ENCODE measurements at places on chromosomes 6 and 20.

DNA sequence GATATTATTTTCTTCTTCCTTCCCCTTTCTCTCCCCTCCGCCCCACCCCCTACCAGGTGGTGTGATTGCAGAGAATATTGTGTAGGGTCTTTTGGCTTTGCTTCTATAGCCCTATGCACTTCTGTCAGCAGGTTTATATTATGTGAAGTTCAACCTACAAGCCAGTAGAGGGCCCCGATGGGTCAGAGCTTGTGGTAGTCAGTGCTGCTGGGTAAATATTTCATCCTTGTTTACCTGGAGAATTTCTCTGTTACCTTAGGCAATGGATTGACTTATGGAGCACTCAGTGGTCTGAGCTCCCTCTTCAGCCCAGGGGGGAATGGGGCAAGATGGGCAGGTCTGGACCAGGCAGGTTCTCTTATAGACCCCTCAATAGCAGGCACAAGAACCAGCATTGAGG is 720.9 kb downstream of the GRIK2 start:
- no peak for DNase-seq

DNA sequence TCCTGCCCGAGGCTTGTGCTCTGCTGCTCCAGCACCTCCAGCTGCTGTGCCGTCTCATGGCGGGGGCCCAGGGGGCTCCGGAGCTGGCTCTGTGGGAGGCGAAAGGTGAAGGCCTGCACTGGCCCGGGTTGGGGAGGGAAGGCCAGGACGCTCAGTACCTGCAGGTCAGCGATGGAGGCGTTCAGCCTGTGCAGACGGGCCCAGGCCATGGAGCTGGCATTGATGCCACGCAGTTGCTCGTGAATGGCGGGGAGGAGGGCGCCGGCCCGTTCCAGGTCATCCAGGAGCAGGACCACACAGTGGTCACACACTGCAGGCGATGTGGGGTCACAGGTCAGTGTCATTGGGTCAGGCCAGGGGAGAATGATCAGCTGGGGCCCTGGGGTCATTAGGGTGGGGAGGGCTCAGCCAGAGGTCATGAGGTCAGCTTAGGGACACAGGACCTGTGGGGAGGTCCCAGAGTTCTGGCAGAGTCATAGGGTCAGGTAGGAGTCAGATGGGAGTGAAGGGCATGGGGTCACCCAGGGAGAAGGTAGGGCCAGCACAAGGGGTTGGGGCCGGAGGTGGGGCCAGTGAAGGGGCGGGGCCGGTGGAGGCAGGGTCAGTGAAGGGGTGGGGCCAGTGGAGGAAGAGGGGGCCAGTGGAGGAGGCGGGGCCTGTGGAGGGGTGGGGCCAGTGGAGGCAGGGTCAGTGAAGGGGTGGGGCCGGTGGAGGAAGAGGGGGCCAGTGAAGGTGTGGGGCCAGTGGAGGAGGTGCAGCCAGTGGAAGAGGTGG is 18.0 kb downstream of the ADRM1 start:
- DNase-seq = no peak

DNA sequence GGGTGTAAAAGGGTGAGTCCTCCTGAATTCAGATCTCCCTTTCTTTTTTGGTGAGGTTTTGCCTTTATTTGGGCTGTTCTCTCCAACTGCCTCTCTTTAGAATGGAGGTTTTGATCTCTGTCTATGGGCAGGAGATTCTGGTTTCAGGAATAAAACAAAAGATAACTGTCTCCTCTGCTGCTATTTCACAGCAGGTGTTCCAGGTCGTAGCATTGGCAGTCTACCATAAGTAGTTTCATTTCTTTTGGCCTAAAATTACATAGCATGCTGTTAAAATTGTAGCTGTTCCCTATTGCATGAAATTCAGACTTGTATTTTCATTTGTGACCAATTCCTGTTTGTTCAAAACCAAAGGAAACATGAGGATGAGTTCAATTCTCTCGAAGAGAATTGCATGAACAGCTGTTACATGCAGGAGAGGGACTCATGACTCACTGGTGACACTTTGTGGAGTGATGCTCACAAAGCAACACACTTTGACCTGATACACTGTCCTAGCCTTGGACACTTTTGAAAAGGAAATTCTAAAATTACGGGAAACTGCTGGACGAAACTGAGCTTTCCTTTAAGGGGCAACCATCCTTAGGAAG is 76.8 kb upstream of the SIRPG start:
- no peak for DNase-seq

- no peak for DNase-seq
These were observed 6.4 kb downstream of the CD2AP start for GRCh38 chr6:47483853-47484546.

GRCh38 chr20:5548902-5549599 is 201.2 kb upstream of the SHLD1 start:
- DNase-seq = no peak

- no peak for DNase-seq
These were observed 89.7 kb downstream of the NDUFAF5 start for GRCh38 chr20:13874394-13875157.

- no peak for DNase-seq
These were observed 4.8 kb downstream of the MICAL1 start for GRCh38 chr6:109450801-109451200.

DNA sequence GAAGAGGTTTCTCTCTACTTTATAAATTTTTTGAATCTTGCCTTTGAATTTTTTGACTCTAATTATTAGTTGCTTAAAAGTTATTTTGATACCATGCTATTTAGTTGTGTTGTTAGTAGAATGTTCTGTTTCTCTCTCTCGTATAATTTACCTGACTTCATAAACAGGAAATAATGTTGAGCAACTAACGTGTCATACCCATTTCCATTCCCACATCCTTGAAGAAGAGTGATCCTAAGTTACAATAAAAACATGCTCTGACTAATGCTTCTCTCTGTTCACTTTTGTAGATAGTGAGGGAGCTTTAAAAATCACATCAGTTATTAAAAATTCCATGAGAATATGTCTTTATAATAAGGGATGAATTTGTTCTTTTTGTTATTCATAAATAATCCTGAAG is 69.7 kb downstream of the SAMD5 start:
- DNase-seq = no peak

DNA sequence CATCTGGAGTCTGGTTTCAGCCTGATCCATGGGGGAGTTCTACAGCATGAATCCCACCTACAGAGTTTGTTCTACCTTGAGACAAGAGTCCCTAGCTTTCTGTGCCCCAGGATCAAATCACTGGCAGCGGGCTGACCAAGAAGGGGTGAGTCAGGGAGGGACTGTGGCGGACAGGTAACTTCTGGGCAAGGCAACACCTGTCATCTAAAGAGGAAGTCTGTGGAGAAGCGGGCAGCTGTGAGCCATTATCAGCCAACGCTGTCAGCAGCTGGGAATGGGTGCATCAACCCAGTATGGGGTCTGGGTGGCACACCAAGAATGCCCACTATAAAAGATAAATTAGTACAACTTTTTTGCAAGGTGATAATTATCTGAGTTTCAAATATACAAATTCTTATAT is 45.9 kb downstream of the UBE3D start:
- DNase-seq = no peak

- no peak for DNase-seq
These were observed 156.1 kb downstream of the COL21A1 start for GRCh38 chr6:56091159-56091869.

GRCh38 chr6:51608932-51609331 is 478.5 kb downstream of the PKHD1 start:
- no peak for DNase-seq

DNA sequence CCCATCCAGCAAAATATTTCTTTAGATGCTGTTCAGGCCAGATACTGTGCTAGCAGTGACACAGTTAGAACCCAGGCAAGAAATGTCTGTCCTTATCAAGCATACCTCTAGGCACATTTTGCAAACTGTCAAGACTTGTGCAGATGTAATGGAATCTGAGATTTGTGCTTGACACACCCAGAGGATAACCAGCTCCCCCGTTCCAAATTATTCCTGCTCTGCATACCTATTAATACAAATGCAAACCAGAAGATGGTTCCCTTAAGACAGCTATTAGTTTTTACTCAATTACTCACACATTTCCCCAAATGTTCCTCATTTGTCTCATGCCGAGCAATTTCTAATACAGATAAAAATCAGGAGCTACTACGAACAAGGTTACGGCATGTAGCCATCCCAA is 40.4 kb downstream of the ATXN1 start:
- DNase-seq = no peak

DNA sequence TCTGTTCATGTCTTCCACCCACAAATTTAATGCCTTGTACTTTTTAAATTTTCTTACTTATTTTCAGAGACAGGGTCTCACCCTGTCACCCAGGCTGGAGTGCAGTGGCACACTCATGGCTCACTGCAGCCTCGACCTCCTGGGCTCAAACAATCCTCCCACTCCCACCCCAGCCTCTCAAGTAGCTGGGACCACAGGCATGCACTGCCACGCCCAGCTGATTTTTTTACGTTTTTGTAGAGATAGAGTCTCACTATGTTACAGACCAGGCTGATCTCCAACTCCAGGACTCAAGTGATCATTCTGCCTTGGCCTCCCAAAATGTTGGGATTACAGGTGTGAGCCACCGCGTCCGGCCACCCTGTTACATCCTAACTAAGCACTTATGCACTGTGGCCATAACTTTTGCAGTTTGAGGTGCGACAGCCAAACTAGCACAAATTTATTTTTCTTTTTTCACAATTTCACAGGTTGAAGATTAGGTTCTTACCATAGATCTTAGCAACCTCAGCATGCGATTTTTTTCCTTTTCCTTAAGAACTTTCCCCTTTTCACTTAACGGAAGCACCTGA is 92.1 kb downstream of the EPB41L2 start:
- no peak for DNase-seq

DNA sequence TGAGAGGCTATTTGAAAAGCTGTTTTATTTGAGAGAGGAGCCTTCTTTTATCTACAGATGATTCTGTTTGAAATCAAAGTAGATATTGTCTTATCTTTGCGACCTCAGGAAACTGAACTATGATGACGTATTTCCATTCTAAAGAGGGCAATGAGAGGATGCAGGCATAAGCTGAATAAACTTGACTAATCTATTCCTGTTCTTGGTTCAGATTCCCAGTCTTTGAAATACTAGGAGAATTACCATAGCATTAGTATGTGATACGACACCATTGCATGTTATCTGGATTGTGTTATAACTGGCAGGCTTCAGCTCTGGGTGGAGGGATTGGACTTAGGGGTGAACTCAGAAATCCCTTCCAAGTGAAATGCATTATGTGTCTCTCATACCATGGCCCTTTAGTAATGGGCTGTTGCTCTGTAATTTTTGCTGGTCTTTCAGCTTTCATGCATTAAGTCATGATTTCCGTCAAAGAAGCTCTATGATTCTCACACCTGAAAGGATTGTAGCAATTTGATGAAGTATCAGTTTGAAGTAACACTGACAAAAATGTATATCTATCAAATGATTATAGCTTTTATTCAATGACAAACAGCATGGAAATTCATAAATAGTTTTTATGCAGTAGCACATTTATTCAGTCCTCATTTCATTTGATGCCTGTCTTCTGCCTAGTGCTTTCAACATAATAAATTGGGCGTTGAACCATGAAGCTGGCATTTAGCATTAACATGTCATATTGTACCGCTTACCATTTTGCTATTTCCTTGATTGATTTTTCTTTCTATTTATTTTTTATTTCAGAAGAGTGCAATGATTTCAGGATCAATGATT is 138.4 kb upstream of the SPACA1 start:
- no peak for DNase-seq

- DNase-seq = no peak
These were observed 38.3 kb upstream of the ID1 start for GRCh38 chr20:31566658-31567379.

DNA sequence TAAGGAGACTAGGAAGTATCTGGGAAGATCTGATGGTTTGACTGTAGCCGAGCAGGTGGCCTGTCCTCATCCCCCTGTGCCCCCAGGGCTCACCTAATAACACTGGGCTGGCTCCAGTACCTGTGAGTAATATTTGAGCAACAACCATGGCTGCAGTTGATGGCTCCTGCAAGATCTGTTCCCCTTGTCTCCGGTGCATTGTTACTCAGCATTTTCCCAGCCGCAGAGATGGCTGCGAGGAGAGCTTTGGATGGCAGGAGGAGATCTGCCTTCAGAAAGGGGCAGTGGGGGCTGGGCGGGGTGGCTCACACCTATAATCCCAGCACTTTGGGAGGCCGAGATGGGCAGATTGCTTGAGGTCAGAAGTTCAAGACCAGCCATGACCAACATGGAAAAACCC is 39.3 kb downstream of the PTK7 start:
- DNase-seq = no peak

- no peak for DNase-seq
These were observed 143.1 kb upstream of the MOCS1 start for GRCh38 chr6:40077315-40077714.

- DNase-seq = no peak
These were observed 17.2 kb upstream of the DST start for GRCh38 chr6:56659721-56660380.

DNA sequence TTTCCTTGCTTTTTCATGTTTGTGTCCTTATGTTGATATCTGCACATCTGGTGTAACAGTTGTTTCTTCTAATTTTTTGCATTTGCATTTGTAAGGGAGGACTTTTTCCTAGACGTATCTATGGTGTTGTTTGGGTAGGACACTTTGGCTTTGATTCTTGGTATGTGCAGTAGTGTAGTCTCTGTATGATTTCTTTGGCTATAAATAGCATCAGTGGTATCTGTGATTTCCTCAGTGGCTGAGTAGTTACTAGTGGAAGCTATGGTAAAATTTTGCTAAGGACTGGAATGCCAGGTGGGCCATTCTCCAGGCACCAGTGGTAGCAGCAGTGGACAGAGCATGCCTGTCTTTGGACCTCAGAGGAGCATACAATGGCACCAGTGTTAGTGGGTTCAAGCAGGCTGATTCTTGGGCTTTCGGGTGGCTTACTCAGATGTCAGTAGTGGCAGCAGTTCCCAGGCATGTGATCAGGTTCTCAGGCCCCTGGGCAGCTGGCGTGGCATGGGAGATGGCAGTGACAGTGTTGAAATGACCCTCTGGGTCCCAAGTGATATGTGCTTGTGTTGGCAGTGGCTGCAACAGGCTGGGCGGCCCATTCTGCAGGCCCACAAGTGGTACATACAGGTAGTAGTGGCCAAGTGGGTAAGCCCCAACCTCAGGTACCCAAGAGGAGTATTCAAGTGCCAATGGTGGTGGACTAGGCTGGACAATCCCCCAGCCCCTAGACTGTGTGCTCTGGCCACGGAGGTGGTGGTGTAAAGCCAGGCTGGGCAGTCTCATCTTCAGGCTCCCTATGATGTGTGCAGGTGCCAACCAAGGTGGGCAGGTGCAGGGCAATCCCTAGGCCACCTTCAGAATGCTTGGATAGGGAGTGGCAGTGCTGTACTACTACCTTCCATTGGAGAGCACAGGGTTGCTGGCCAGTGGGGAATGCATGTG is 54.5 kb downstream of the PLCG1 start:
- no peak for DNase-seq

DNA sequence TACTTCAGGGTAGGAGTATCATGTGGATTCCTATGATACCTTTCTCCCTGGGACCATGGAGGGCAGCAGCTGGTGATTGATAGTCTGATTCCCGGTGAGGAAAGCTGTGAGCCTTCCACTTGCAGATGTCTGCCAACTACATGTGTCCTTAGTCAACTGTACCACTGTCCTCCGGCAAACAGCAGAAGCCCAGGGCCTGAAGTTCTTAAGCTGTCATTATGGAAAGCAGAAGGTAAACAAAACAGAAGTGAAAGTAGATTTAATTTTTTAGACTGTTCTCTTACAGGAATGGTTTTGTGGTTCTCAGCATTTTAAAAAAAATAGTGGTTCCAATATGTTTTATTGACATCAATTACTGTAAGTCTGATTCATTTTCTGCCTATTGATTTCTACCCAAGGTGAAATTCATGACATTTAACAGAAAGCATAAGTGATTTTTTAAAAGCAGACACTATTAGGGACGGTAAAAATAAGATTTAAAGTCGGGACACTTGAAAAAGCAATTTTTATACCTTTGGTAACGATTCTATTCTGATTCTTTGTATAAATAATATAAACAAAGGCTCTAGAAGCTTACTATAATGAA is 36.6 kb downstream of the PTPN1 start:
- DNase-seq = no peak

All from left lung (tissue), 14 donors.